AG08395 (cell line): ENCODE measurements at places on chromosomes 7 and 10.
A peak's percentile ranks its signal among the peaks of the same experiment; 100 is the strongest.

DNA sequence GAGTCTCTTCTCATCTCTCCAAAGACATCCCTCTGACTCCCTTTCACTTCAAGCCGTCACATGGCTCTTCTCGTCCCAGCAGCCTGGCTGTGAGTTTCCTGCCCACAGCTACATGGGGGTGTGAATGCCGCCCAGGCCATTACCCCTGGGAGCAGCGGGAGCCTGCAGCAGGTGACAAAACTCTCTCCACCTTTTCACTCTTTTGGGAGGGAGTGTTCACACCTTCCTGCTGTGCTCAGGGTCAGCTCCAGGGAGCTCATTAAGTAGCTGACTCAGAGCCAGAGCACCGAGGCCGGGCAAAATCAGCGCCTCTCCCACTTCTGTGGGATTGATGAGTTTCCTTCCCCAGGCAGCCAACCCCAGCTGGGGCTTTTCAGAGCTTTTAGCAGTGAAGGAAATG is 271.3 kb downstream of the TYW1 start:
- DNase-seq, result no peak

GRCh38 chr7:108340856-108341411 is 115.3 kb downstream of the NRCAM start:
- no peak for DNase-seq

- DNase-seq, result peak; percentile 66
Observed at GRCh38 chr7:96219378-96220130, 102.3 kb downstream of the SLC25A13 start.

DNA sequence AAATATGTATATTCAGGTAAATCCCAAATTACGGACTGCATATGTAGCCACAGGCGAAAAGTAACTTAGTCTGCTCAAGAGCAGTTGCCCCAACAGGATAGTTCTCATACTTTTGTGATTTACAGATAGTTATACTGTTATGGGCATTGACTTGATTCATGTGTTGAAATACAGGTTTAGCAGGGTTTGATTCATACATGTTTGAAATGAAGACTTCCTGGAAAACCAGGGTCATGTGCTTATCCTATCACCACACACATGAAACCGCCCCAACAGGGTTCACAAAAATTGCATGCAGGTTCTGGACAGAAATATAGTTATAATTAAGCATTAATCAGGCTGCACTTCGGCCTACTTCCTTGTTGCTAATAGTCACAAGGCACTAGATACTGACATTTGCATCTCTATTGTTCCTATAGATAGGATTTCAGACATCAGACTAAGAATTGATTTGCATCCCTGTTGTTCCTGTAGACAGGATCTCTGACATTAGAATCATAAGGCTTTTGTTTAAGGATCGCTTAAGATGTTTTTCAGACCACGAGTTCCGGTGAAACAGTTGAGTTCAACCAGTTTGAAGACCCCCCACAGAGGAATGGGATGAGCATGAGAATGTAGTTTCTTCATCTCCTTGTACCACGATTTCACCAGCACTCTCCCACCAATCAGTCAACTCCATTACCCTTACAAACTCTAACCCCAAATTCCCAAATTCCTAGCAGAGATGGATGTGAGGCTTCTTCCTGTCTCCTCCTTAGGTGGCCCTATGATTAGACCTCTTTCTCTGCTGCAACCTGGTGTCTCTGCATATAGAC is 2.0 kb upstream of the ZNF398 start:
- DNase-seq, result no peak

DNA sequence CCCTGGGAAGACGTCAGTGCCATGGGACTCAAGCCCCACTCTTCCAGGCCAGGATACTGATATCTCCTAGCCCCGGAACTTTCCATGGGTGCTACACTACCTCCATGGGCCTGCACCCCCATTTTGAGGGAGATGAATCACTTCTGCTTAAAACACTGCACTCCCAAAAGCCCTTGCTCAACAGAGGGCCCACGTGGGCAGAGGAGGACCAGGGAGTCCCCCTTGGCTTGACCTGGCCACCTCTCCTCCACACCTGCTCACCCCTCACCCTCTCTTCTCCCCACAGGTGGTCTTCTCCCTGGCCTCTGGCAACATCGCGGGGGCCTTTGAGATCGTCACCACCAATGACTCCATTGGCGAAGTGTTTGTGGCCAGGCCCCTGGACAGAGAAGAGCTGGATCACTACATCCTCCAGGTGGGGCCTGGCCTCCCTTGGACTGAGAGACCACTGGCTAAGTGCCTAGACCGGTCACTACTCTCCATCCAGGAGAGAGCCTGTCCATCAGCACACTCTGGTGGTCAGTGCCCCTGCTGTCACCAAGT is 19.9 kb upstream of the C10orf105 start:
- no peak for DNase-seq

DNA sequence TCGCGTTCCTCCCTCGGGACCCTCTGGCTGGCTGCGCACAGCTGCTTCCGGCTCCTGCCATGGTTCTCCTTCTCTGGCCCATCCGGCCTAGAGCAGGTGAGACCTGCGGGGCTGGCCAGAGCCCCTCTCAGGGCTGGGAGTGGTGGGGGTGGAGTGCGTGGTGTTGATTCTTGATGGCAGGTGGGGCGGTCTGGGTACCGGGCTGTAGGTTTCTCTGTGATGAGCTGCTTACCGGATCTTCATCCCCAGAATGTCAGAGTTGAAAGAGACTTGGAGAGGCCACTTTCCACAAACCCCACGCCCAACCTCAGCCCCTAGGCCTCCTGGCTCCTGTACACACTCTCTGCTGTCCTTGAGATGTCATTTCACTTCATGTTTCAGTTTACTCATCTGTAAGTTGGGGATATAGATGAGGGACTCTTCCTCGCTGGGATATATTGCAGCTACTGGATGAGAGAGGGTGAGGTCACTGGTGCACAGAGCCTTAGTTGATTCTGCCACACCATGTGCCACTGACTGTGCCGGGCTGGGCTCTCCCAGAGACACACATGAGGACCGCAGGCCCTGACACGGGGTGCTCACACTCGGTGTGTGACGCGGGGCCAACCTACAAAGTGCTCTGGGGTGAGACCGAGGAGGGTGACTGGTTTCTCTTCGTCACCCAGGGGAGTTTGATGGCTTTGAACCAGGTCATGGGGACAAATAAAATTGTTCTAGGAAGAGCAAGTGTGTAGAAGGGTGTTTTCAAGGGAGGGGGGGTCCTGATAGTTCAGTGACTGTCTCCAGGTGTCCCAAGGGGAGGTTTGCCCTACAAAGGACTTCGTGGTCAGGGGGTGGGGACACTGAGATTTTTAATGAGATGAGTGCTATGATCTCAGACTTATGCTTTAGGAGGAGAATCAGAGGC is 29.5 kb downstream of the ZNF775 start:
- no peak for DNase-seq

- DNase-seq, result peak; percentile 38
Observed at GRCh38 chr10:116521424-116522290, 24.1 kb upstream of the PNLIP start.

- peak; percentile 45 for DNase-seq
Observed at GRCh38 chr10:93062514-93063143, 2.0 kb downstream of the CYP26C1 start.
